Stimulated activated CD4-positive, alpha-beta T cell treated with anti-CD3 and anti-CD28 coated beads, TNF-alpha, amount 100 ng/mL, for 4 hours (primary cell): ENCODE measurements at places on chromosomes 6 and 20.

DNA sequence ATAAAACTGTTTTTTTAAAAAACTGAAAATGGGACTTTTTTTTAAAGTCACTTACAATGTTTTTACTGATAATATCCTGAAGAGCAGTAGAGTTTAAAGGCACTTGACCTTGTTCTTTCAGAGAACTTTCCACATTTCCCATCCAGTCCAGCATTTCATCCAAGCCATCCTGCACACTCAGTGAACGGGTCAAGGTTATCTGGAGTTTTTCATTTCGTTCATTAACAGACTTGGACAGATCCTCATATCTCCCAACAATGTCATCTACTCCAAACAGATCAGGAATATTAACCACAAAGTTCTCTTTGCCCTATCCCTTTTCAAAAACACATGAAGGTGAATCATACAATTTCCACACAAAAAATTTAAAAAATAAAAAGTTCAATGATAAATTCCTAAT, 69.1 kb downstream of the DST start:
- no peak for DNase-seq

GRCh38 chr6:46901882-46902314, 19.8 kb downstream of the ADGRF5 start:
- DNase-seq, result no peak

GRCh38 chr20:24989162-24989561, 3.4 kb downstream of the APMAP start:
- no peak for DNase-seq

DNA sequence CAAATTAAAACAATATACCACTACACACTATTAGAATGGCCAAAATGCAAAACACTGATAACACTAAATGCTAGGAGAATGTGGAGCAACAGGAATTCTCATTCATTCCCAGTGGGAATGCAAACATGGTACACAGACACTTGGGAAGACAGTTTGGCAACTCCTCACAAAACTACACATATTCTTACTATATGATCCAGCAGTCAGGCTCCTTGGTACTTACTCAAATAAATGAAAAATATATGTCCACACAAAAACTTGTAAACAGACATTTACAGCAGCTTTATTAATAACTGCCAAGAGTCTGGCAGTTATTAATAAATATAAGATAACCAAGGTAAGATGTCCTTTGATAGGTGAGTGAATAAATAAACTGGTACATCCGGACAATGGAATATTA, 44.9 kb downstream of the ABHD12 start:
- DNase-seq, result no peak

DNA sequence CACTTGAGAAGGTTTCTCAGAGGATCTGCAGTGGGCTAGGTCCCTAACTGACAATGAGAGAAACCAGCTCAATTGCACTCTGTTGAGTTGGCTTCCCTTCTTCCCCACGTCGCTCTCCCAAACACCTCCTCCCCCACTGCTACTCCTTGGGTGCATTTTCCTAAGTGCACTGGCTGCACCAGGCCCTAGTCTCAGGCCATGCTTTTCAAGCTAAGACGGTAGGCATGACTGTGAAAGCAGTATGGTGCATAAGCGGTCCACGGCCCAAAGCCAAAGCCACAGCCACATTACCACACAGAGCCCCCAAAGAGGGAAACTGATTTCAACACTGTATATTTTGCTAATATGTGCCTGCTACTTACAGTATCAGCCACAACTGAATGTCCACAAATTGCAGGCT, 62.1 kb upstream of the RBM24 start:
- DNase-seq, result no peak

- DNase-seq, result no peak
Measured at GRCh38 chr6:87799651-87800050, 97.6 kb upstream of the AKIRIN2 start.

DNA sequence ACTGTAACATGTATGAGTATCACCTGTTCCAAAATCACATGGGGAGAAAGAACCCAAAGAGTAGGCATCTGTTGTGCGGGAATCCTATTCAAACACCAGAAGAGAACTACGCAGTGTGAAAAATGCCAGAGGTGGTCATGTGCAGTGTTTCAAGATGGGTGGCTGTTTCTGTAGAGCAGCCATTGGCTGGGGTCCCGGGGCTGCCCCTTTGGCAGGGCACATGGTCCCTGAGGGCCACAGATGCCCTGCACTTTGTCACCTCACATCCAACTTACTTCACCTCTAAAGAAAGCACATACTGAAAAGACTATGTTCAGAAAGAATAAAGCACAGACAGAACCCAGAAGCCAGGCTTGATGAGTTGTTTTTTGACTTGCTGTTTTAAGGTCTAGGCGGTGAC, 12.3 kb downstream of the MTCH1 start:
- no peak for DNase-seq

DNA sequence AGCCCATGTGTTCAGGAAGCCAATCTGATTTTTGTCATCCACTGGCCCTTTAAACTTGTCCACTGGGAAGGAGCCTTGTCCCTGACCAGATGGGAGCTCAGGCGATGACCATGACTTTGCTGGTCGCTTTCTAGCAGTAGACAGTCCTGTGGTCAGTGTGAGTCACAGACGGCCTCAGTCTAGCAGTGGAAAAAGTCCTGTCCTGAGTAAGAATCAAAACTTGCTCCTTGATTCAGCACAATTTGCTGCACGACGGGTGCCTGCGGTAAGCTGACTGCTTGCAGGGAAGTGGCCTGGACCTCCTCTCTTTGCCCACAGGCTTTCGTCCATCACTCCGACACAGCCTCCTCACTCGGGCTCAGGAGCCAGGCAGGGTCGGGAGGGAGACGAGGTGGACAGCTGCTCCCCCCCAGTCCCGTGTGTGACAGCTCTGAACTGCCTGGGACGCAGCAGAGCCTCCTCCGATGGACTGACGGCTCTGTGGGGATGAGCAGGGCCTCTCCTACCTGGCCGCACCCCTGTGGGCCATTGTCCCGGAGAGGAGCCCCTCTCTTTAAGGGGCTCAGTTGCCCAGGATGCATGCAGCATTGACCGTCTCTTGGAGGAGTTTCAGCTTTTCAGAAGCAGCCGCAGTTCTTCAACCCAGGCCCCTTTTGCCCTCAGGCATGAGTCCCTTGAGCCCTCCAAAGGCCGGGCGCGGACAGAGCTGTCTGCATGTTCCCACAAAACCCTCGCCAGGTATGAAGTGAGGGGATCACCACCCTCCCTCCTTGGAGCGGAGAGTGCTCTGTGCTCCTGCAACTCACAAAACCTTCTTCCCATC, 209.2 kb downstream of the ANKRD60 start:
- DNase-seq, result no peak

- no peak for DNase-seq
Measured at GRCh38 chr6:153873541-153873940, 165.5 kb upstream of the OPRM1 start.
